NCI-H2171 treated with DMSO at 0.1 percent for 48 hours (cell line): ENCODE measurements at places on chromosomes 2 and 18.

DNA sequence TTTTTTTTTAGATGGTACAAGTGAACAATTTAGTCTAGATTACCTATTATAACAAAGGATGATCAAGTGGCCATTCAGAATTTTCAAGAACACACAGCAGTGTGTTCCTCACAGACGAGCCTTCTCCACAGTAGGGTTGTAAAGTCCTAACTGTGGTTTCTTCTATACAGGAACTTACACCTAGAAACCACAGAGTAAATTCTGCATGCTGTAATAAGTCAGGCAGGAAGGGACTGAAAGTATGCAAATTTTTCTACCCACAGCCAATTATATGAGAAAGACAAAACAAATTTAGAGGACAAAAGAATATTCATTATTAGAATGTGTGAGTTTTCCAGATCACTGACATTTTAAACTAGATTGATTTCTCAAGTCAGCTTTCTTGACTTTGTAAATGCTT is 99.5 kb downstream of the RBMS1 start:
- no peak for DNase-seq

DNA sequence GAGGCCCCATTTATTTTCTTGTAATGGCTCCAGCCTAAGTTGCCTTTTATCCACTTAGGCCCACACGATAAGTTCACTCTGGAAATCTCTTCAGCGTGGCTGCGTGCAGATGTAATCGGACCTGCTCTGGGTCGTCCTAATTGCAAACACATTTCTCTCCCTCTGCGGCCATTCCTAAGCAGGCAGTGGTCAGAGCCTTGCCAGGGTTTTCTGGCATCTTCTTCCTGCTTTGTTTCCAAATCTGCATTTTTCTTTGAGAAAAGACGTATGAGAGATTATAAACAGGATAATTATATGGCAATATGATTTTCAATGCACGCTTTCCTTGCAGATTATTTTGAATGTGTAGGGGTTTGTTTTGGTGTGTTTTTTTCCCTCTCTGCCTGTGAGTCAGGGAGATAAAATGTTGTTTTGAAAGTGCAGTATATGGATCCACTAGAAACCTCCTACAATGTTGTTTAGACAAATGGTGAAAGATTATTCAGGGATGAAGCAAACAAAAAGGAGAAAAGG is 239.4 kb upstream of the TANK start:
- no peak for DNase-seq

DNA sequence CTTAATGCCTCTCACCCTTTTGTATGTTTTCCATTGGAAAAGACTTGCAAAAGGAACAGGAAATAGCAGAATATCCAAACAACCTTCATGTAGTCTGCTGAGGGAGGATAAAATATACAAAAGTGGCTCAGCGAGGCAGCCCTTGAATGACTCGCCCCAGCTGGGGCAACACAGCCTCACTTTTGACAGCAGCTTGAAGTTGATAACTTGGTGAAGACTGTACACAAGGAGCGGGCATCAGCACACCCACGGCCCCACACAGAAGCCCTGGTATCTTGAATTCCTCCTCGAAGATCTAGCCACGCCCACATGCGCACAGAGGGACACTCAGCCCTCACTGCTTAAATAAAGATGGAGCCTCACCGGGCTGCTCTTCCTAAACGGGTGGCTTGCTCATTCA is 161.0 kb downstream of the IRS1 start:
- DNase-seq = no peak

DNA sequence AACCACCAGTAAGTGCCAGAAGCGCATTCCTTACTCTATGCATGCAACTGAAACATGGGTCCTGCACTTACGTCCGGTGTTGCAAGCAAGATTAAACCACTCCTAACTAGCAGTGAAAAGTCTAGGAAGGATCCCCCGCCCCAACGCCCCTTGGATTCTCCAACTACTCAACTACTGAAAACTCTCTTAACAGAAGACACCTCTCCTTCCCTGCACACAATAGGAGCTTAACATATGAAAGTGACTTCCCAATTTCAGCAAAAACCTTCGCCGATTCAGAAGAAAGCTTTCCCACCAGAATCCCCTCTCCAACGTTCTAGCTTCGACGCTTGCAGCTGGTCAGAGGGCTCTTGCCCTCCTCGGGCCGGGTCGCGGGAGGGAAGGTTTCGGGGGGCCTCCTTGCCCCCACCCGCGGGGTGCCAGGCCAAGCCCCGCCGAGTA is 578 bp downstream of the IWS1 start:
- DNase-seq = no peak

GRCh38 chr2:52312486-52312885 is 1280.6 kb upstream of the NRXN1 start:
- no peak for DNase-seq

- DNase-seq = no peak
Measured at GRCh38 chr2:203733684-203734083, 27.2 kb downstream of the CD28 start.

DNA sequence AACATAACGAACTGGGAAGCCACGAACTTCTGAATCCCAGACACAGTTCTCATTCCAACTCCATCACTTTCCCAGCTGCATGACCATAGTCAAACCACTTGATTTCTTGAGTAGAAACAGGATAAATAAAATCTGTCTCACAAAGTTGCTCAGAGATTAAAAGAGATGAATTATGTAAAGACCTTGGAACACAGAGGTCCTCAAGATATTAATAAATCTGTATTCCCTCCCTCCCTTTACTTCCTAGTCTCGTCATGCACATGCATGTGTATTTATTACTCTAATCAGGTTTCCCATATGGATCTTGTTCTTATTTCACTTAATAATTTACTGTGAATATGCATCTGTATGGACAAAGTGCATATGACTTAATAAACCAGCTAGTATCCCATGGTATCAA is 21.1 kb upstream of the CSRNP3 start:
- DNase-seq = no peak

DNA sequence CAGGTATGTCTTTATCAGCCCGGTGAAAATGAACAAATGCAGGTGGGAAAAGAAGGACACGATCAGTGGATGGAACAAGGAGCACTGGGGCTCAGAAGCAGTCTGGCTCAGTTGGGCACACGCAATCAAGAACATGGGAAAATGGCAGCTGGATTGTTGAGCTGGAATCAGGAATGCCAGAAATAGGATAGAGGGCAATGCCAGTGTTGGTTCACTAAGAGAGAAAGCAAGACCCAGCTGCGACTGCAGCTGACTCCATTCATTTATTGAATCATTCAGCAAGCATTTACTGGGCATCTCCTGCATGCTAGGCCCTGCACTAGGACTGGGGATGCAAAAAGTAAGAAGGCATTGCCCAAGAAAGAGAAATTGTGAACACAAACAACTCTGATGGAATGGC is 13.6 kb upstream of the TTR start:
- DNase-seq = no peak

DNA sequence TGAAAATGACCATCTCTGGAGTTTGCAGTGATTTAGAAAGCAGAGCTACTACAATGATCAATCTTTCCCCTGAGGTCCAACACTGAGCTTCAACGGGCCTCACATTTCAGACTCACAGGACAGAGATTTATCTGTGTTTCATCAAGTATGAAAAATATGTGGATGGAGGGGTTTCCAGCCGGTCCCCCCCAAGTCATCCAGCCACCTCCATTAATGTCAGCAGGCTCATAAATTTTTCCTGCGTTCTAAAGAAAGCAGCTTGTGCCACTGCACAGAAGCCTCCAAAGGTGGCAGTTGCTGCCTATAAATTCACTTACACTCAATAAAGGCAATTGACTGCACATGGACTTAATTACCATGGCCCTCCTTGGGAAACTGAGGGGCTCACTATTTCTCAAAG is 117.4 kb upstream of the ACKR3 start:
- DNase-seq = no peak

DNA sequence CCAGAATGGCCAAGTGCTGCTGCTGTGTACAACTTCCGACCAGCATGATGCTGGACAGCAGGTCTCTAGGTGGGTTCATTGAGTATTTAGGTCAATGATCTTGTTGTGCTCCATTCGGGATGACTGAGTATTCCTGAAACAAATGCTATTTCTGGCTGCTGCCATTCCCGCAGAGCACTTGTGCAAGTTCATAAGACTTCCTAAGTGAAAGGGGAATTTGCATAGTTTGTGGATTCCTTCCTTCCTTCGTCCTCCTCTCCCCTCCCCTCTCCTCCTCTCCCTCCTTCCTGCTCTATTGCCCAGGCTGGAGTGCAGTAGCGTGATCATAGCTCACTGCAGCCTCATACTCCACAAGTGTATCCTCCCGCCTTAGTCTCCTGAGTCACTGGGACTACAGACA is 40.4 kb downstream of the LDLRAD4 start:
- DNase-seq = no peak

DNA sequence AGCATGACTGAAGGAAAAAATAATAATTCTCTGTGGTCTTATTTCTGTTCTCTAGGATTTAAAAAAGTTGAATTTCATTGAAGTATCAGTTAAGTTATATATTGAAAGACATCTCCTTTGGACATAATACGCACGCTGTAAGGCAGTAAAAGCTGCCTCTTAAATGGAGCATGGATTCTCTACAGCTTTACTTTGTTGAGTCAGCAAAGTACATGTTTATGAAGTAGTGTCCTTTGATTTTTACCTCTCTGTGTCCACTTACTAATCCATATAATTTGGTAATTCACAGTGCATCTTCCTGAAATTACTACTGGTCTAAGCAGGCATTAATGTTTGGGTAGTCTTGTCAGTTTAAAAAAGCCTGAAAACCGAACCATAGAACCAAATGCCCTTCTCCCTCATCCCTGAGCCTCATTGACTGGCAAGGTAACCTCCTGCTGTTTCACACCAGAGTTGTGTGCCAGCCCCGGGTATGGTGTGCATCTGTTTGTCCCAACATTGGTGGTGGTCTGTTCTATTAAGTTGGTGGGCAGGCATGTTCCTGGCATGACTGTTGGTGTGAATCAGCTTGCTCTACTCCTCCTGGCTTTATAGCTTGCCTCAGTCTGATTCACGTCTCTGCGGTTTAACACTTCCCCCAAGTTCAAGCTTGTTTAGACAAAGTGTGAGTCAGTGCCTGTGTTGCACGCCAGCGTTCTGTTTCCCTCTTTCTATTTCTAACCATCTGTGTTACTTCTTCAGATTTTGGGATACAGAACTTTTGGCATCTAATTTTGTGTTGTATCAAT is 71.0 kb upstream of the ITM2C start:
- no peak for DNase-seq

DNA sequence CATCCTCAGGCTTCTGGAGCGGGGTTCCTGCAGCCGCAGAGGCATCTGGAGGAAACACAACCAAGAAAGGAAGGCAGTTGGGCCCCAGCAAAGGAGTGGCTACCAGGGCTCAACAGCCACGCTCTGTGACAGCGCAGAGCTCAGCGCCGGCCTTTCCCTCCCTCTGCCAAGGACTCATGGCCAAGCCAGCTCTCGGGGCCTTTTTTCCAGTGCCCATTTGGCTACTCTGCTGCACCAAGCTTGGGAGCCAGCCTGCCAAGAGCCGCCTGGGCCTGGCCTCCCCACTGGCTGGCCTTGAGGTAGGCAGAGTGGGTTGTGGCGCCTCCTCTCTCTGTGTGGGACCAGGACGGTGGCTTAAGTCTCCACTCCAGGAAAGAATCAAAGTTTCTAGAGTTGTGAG is 7.2 kb upstream of the CCDC74A start:
- DNase-seq = no peak

GRCh38 chr2:192090911-192091310 is 103.8 kb downstream of the TMEFF2 start:
- DNase-seq = no peak
